Pancreas (tissue), 10 donors: ENCODE measurements at places on chromosomes 5 and 9.
A peak's percentile ranks its signal among the peaks of the same experiment; 100 is the strongest.

DNA sequence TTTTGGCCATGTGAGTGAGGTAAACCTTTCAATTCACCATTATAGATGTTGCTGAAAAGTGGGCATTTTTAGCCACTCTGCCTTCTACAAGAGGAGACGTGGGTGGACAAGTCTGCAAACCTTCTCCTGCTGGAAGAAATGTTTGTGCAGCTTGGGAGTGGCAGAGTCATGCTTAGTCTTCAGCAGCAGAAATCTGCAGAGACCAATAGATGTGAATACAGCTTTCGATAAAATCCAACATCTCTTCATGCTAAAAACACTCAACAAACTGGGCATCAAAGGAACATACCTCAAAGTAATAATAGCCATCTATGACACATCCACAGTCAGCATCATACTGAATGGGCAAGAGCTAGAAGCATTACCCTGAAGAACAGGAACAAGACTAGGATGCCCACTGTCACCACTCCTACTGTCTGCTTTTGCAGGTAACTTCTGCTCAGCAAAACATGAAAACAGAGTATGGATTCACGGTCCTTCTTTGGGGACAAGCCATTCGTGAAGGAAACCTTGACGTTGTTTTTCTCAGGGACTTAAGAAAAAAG, 91.3 kb downstream of the RALGPS1 start:
- no peaks in the 10 kb centered on the region for H3K36me3 ChIP-seq
- H3K27me3 ChIP-seq = no peaks in the 10 kb centered on the region
- no peak for DNase-seq
- no peak overlapping the region for H3K27ac ChIP-seq
- H3K4me1 ChIP-seq = no peaks in the 10 kb centered on the region

GRCh38 chr5:159936686-159937329, 20.5 kb downstream of the ADRA1B start:
- no peaks in the 10 kb centered on the region for H3K4me1 ChIP-seq
- no peak overlapping the region for H3K27ac ChIP-seq
- DNase-seq = no peak
- H3K4me3 ChIP-seq = no peak overlapping the region

- H3K36me3 ChIP-seq = no peaks in the 10 kb centered on the region
- H3K4me3 ChIP-seq = no peak within 1 kb of the TSS
- peak; percentile 83 for DNase-seq
Measured at GRCh38 chr5:174045470-174046025, at the start of gene NSG2. TSS of gene NSG2 (plus strand) at chr5:174045706. CDS start at chr5:174046756, 1,050 bp downstream.

- no peaks in the 10 kb centered on the region for H3K27me3 ChIP-seq
- no peaks in the 10 kb centered on the region for H3K4me1 ChIP-seq
- H3K27ac ChIP-seq = no peak overlapping the region
- no peak for DNase-seq
Measured at GRCh38 chr5:171520300-171521174, 101.1 kb downstream of the FGF18 start.

GRCh38 chr5:166497496-166498104, 1793.8 kb upstream of the WWC1 start:
- no peaks in the 10 kb centered on the region for H3K27me3 ChIP-seq
- H3K4me3 ChIP-seq = no peak overlapping the region
- H3K36me3 ChIP-seq = no peaks in the 10 kb centered on the region
- no peak for DNase-seq
- no peaks in the 10 kb centered on the region for H3K4me1 ChIP-seq
- no peak overlapping the region for H3K27ac ChIP-seq

GRCh38 chr5:161966564-161966963, 101.0 kb upstream of the GABRG2 start:
- no peaks in the 10 kb centered on the region for H3K4me1 ChIP-seq
- H3K36me3 ChIP-seq = no peaks in the 10 kb centered on the region
- no peak for DNase-seq
- H3K27me3 ChIP-seq = no peaks in the 10 kb centered on the region

DNA sequence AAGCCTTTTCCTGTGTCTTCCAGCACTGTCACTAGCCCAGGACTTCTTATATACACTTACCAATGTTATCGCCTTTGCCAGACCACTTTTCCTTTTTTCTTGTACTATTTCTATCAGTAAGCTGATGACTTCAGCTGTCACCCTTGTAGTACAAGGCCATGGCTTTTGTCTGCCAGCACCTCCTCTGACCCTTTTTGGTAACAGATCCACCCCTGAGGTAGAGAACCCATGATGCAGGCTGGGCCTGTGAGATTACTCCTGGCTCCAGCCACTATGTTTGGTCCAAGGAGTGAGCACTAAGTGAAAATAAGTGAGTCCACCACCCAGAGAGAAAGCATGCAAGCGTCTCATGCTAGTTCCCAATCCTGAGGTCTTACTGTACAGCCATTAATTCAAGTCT, 406.7 kb downstream of the MLLT3 start:
- H3K36me3 ChIP-seq = no peaks in the 10 kb centered on the region
- H3K4me3 ChIP-seq = no peak overlapping the region
- H3K27me3 ChIP-seq = no peaks in the 10 kb centered on the region
- no peak for DNase-seq
- no peak overlapping the region for H3K27ac ChIP-seq
- H3K4me1 ChIP-seq = no peaks in the 10 kb centered on the region

GRCh38 chr5:80411589-80412219, 3.8 kb downstream of the ZFYVE16 start:
- no peak for DNase-seq
- no peaks in the 10 kb centered on the region for H3K27me3 ChIP-seq
- peaks cover 5% of the 10 kb centered on the region for H3K4me1 ChIP-seq

- H3K4me3 ChIP-seq = no peak overlapping the region
- H3K27ac ChIP-seq = no peak overlapping the region
- H3K4me1 ChIP-seq = no peaks in the 10 kb centered on the region
- no peaks in the 10 kb centered on the region for H3K27me3 ChIP-seq
Measured at GRCh38 chr5:5794118-5794560, 371.7 kb downstream of the ICE1 start.

DNA sequence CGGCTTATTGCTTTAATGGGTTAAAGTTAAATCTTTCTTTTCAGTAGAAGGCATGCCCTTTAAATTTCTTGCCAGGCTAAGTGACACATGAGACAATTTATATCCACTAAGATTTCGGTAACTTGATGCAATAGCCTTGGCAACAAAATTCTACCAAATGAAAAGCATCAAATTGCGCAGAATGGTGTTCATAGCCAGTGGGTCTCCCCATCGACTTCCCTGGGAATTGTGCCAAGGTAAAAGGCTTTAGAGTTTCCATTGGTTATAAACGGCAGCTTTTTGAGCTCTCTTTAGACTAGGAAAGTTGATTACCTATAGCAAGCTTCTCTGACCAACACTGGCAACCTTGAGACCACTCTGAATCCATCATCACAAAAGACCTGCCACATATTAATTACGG, 358.4 kb downstream of the ARRDC3 start:
- no peak for DNase-seq
- no peaks in the 10 kb centered on the region for H3K36me3 ChIP-seq
- no peak overlapping the region for H3K4me3 ChIP-seq
- no peaks in the 10 kb centered on the region for H3K27me3 ChIP-seq
- H3K4me1 ChIP-seq = peaks cover 13% of the 10 kb centered on the region

DNA sequence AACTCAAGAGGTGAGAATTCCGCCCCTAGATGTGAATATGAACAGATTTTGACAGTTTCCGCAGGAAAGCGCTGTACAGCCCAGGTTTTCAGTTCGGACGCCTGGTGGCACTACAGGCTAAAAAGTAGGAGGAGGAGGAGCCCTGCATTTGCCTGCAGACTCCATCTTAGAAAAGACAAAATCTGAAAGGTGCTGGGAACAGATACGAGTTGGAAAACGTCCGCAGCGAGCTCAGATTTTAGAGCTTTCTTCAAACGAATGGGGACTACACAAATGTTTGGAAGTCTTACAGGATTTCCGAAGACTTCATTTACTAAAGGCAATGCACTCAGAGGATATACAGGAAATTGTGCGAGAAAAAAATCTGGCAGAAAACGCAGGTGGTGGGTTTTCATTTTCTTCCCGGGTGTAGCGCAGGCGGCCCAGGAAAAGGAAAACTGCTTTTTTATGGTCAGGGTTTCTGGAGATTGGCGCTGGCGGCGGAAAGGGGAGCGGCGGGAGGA, 9.9 kb upstream of the PCDHB2 start:
- peak overlapping the region; percentile 49 for H3K4me3 ChIP-seq
- H3K27me3 ChIP-seq = no peaks in the 10 kb centered on the region
- peak overlapping the region; percentile 63 for H3K27ac ChIP-seq
- peak; percentile 51 for DNase-seq

DNA sequence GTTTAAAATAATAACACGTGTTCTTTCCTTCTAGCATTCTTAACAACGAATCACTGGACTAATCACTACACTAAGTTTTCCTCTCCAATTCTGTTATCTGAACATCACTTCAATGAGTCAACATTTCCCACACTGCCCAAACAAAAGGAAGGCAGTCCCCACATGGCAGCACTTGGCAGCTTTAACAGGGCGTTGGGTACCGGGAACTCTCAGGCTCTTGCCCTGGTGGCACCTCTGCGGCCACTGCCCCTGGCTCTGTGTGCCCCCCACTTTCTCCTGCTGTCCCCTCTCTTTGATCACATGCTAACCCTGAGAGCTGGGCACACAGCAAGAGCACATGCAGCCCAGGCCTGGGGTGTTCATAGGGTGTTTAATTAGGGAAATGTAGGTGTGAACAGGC, 15.7 kb downstream of the SLC6A3 start:
- H3K27ac ChIP-seq = no peak overlapping the region
- H3K36me3 ChIP-seq = no peaks in the 10 kb centered on the region
- H3K4me3 ChIP-seq = no peak overlapping the region
- H3K4me1 ChIP-seq = no peaks in the 10 kb centered on the region

- no peaks in the 10 kb centered on the region for H3K4me1 ChIP-seq
- H3K27me3 ChIP-seq = no peaks in the 10 kb centered on the region
- H3K4me3 ChIP-seq = no peak overlapping the region
- no peak for DNase-seq
- H3K27ac ChIP-seq = no peak overlapping the region
Measured at GRCh38 chr9:71830153-71830552, 61.8 kb upstream of the CEMIP2 start.

DNA sequence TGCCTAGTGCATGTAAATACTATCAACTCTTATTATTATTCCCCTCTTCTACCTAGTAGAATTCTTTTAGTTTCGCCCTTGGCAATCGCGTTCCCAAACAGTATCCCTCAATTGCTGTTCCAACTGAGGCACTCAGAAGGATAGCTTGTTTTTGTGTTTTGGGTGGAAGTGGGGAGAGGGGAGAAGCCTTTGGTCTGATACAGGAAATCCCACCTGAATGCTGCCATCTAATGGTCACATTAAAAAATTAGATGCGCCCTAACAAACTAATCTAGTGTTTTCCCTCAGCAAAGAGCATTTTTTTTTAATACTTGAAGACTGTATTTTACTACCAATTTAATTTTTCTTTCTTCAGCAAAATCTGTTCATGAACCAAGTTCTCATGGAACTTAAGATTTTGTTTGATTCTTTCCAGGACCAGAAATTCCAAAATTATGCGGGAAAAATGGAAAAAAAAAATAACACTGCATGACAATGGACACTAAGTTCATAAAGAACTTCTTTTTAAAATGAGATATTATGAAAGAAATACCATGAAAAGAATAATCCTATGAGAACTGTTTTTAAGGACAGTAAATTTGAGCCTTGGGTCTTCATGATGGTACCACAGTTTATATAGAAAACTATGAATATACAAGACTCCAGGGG, 22.2 kb upstream of the GLDC start:
- H3K27me3 ChIP-seq = no peaks in the 10 kb centered on the region
- H3K4me1 ChIP-seq = no peaks in the 10 kb centered on the region
- H3K4me3 ChIP-seq = no peak overlapping the region
- H3K27ac ChIP-seq = no peak overlapping the region

- no peak overlapping the region for H3K4me3 ChIP-seq
- DNase-seq = no peak
- H3K27ac ChIP-seq = no peak overlapping the region
- H3K4me1 ChIP-seq = no peaks in the 10 kb centered on the region
- H3K36me3 ChIP-seq = no peaks in the 10 kb centered on the region
- H3K27me3 ChIP-seq = no peaks in the 10 kb centered on the region
Measured at GRCh38 chr5:124342584-124342983, 403.9 kb downstream of the ZNF608 start.

DNA sequence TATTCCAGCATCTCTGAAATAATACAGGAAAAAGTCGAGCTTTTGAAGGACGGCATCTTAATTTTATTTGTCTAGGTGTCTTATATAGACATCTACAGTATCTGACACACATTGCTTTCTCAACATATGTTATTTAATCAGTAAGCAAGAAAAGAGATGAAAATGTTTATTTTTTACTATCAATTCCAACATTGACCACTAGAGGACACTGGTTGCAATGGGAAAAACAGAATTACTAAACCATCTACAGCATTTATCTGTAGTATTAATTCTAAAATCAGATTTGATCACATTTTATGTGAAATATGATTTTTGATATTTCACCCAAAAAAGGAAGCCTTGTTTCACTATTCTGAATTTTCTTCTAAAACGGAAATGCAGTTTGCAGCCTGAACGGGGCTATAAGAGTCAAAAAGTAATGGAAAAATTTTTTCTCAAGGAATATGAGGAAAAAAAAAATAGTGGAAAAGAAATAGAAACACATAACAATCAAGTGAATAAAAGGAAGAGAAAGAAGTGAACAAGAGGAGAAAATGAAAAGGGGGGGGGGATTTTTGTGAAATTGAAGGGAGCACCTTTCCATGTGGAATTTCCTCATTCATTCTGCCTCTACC, 98.6 kb downstream of the OSTF1 start:
- no peak overlapping the region for H3K4me3 ChIP-seq
- no peak for DNase-seq
- no peak overlapping the region for H3K27ac ChIP-seq
- H3K36me3 ChIP-seq = no peaks in the 10 kb centered on the region

GRCh38 chr5:78649211-78649695, 681 bp upstream of the LHFPL2 start:
- peaks cover 11% of the 10 kb centered on the region for H3K4me1 ChIP-seq
- no peak for DNase-seq
- H3K27me3 ChIP-seq = no peaks in the 10 kb centered on the region
- peak overlapping the region; percentile 60 for H3K4me3 ChIP-seq
- peak overlapping the region; percentile 93 for H3K27ac ChIP-seq
- H3K36me3 ChIP-seq = no peaks in the 10 kb centered on the region

GRCh38 chr9:120526534-120526933, 53.4 kb downstream of the CDK5RAP2 start:
- H3K4me1 ChIP-seq = no peaks in the 10 kb centered on the region
- no peak overlapping the region for H3K27ac ChIP-seq
- H3K27me3 ChIP-seq = no peaks in the 10 kb centered on the region
- peaks cover 17% of the 10 kb centered on the region for H3K36me3 ChIP-seq
- DNase-seq = no peak

DNA sequence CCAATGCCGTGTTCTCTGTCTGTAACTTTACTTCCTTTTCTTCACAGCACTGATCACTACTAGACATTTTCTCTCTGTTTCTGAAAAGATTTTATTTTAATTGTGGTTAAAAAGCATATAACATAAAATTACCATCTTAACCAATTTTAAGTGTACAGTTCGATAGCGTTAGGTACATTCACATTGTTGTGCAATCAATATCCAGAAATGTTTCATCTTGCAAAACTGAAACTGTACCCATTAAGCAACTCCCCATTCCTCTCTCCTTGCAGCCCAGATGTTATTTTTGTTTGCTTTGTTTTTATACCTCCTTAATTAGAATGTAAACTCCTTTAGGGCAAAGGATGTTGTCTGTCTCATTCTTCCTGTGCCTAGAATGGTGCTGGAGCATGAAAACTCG, 47.5 kb downstream of the COL27A1 start:
- H3K4me1 ChIP-seq = no peaks in the 10 kb centered on the region
- no peak overlapping the region for H3K4me3 ChIP-seq
- DNase-seq = no peak
- H3K27ac ChIP-seq = no peak overlapping the region
- no peaks in the 10 kb centered on the region for H3K36me3 ChIP-seq
